ENCODE measurements at places on chromosomes 2 and 18. TPM values are rescaled to one million over a fixed set of nuclear protein-coding genes. Genes with fewer than 3 reads are reported as not detected.

- no peak for DNase-seq
Measured at GRCh38 chr2:45330108-45330507, 281.0 kb downstream of the SRBD1 start.

The NT5DC4 gene
- total RNA-seq = not detected

The IL1R2 gene
- total RNA-seq = not detected

- no peak for DNase-seq
Measured at GRCh38 chr2:64987001-64987955, 1.9 kb upstream of the SLC1A4 start.

- DNase-seq = no peak
Measured at GRCh38 chr2:171206422-171207115, 45.9 kb upstream of the TLK1 start.

The SEPTIN2 gene
- 508 TPM for total RNA-seq

GRCh38 chr2:179963626-179964025, 43.5 kb downstream of the CWC22 start:
- DNase-seq = no peak

Data from mesothelial cell of epicardium (in vitro differentiated cells).